ENCODE measurements at places on chromosomes 3 and 15. TPM values are rescaled to one million over a fixed set of nuclear protein-coding genes. Genes with fewer than 3 reads are reported as not detected.

GRCh38 chr3:132256989-132257388 lies 60.2 kb upstream of the ACP3 start:
- DNase-seq: no peak

TRIM59 gene
- total RNA-seq: 42.9 TPM

DNA sequence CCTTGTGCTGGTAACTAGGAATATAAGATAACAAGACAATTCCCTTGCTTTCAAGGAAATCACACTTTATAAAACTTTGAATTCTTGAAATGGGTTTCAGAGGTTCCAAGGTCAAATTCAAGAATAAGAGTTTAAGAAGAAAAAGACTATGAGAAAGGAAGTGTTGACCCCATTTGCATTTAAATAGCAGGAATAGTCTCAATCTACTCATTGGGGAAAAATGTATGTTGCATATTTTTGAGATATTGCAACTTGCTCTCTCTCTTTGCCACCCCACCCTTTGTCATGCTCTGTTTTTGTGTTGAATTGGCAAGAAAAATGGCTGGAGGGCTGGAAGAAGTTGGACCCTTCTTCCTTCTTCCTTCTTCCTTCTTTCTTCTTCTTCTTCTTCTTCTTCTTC lies 699.2 kb downstream of the TUSC7 start:
- DNase-seq: no peak

GRCh38 chr15:38464675-38465074 lies 10.7 kb downstream of the FAM98B start:
- DNase-seq: no peak

DNA sequence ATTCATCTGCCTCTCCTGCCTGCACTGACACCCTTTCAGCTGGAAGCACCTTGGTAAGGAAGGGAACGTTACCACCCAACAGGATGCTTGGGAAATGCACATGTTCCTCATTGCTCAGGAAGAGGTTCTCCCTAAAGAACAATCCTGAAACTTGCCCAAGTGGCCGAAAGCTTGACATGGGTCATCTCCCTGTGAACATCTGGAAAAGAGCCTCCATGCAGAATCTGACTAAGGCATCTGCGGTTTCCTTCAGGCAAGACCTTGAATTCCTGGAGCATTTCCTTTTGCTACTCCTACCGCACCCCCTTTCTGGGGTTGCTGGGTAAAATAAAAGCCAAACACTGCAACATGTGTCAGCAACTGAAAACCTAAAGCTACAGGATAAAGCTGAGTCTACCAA lies 68.7 kb upstream of the SNRK start:
- DNase-seq: no peak

DNA sequence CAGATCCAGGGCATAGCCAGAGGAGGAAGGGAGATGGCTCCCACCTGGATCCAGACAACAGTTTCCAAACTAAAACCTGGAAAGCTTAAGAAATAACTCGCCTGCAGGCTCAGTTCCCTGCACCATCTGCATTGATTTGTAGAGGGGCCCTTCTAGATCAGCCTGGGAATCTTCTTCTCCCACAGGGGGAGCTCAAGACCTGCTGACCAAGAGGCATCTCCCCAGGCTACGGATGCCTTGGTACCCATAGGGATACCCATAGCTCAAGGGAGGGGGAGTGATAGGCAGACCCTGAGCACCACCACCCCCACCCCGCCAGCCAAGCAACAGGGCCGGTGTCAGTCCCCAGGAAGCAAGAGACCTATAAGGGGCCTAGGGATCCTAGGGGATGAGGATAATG lies 28.0 kb upstream of the DCLK3 start:
- no peak for DNase-seq
